ENCODE measurements at places on chromosomes 12 and 14.

DNA sequence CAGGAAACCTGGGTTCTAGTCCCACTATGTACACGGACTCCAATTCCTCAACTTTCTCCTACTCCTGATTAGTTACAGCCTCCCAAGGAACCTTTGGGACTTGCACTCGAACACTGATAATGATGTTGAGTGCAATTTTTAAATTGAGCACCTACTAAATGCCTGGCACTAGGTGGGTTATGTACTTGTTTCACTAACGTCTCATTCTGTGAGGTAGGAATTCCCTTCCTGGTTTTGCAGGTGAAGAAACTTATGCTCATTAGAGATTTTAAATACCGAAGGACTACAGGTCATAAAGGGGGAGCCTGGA lies 536 bp downstream of the PARPBP start:
- DNase-seq: no peak

DNA sequence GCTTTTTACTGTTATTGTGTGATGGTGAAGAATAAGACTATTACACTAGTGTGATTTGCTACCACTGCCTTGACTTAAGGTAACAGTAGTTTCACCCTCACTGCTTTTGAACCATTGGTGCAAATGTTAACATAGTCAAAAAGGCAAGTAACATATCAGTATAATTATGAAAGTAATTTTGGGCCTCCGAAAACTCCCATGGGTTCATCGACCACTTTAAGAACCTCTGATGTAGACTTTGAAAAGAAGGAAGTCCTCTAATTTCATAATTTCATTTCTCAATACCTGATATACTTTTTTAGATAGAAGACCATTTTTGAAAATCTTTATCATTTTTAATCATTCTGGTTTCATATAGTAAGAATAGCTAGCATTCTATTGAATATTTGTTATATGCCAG lies 57.7 kb downstream of the ETNK1 start:
- no peak for DNase-seq

- no peak for DNase-seq
Observed at GRCh38 chr14:24943024-24943423, 106.9 kb downstream of the STXBP6 start.

DNA sequence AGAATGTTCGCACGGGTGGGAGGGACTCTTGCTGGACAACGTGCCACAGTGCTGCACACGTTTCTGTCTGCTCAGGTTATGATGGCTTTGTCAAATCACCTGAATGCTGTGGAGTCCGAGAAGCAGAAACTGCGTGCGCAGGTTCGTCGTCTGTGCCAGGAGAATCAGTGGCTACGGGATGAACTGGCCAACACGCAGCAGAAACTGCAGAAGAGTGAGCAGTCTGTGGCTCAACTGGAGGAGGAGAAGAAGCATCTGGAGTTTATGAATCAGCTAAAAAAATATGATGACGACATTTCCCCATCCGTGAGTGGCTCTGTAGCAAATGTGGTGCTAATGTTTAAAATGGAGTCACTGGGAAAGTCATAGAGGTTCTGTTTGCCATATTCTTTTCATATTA lies 28.5 kb downstream of the KLC1 start:
- DNase-seq: no peak

- DNase-seq: no peak
Observed at GRCh38 chr14:67510121-67510520, 21.6 kb upstream of the TMEM229B start.

DNA sequence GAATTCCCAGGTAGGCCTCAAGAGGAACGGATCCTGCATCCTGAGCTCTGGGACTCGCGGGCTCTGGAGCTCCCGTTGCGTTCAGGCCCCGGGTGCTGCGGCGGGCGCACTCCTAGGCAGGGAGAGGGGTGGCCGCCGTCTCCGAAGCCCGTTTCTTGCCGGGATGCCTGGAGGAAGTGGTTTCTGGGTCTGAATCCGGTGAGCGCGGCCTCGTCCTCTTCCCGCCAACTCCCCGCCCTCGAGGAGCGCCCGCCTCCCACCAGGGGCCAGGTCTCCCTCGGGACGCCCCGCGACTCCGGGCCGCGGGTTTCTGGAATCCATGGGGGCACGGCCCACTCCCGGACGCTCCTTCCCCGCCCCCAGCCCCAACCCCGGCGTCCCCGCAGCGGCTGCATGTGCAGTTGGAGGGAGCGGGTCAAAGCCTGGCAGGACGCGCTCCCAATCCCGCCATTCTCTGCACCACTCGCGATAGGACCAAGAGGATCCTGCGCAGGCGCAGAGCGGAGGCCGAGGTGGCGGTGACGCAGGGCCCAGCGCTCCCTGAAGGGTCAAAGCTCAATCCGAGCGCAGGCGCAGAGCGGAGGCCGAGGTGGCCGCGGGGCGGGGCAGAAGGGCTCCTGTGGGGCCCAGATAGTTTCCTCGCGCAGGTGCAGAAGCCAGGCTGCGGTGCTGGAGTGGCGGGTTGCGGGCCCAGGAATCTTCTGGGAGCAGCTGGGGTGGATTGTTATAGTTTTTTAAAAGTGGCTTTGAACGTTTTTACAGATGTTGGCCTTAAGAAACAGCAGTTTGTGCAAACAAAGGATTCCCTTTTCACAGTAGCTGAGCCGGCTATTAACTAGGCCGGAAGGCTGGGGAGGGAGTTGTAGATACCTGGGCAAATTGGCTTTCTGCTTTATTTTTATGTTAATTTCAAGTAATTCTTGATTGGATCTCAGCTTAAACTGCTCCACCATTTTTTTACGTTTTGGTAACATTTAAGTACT lies 796.4 kb downstream of the AACS start:
- DNase-seq: no peak

GRCh38 chr12:84397846-84398245 lies 514.8 kb downstream of the SLC6A15 start:
- no peak for DNase-seq

- DNase-seq: no peak
Observed at GRCh38 chr14:73237219-73237785, at the start of gene PAPLN. Gene PAPLN (plus strand): TSS chr14:73237506. CDS start chr14:73239779, 2,273 bp downstream.

- DNase-seq: no peak
Observed at GRCh38 chr12:104448451-104448850, 8.3 kb upstream of the CHST11 start.

DNA sequence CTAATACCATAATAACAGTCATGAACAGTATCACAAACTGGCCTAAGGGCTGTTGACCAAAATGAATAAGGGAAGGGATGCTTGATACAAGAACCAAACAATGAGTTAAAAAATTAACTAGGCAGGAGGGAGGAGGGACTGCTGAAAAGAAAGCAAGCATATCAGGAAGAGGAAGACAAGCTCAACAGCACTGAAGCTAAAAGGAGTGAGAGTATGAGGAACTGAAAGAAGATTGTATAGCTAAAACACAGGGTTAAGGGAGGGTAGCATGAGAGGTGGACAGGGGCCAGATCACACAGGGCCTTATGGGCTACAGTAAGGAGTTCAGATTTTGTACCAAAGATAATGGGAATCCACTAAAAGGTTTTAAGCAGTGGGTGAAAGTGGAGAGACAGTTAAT lies 34.1 kb downstream of the ITGA7 start:
- no peak for DNase-seq

DNA sequence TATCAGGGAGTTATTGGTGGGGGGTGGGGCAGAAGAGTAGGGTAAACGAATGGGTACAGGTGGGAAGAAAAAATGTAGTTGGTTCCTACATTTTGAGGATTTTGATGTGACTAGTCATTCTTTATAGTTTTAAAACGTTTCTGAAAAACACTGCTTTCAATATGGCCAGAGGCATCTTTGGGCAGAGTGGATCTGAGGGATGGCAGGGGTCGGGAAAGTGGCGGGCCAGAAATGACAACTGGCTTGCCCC lies 527 bp upstream of the ATP23 start:
- no peak for DNase-seq

GRCh38 chr12:113392520-113392919 lies 11.2 kb downstream of the SDS start:
- DNase-seq: no peak

DNA sequence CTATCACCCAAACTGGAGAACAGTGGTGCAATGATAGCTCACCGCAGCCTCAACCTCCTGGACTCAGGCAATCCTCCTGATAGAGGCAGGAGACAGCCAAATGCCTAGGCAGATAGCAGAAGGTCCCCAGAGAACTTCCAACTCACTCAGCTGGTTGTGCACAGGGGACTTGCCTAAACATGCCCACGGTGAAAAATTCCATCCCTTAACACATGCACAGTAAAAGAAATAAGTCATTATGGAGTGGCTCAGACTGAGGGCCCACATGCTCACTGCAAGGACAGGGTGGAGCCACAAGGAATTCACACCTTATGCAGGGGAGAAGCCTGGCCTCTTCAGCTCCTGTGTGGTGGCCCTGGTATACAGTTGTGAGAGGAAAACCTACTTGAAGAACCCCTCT lies 525.8 kb upstream of the ATP2B1 start:
- no peak for DNase-seq

DNA sequence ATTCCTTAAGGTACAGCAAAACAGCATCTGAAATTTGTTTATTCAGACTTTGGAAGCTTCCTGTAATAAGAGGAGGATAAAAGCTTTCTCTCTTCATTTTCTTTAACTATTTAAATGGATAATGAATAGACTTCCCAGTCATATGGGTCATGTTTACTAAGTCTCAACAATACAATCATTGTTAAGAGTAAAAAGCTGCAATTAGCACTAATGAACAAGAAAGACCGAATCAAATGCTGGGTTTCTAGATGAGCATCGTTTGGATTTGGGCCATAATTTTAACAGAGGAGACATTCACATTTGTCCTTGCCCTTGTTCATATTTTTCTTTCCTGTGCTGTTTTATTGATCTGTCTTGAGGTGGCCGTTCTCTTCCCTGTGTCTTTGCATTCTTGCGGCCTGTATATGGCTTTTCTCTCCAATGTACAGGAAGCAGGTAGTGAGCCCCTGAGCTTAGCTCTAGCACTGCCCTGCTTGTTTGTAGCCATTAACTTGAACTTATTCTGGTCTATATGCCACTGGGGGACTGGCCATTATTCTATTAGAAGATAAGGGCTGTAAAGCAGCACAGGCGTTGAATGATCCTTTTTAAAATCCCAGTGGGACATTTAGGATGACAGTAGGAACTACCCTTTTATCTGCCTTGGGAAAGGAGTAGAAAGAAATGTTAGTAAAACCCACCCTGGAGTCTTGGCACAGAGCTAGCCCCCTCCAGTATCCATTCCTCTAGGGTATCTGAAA lies 34.6 kb downstream of the ABHD12B start:
- no peak for DNase-seq

DNA sequence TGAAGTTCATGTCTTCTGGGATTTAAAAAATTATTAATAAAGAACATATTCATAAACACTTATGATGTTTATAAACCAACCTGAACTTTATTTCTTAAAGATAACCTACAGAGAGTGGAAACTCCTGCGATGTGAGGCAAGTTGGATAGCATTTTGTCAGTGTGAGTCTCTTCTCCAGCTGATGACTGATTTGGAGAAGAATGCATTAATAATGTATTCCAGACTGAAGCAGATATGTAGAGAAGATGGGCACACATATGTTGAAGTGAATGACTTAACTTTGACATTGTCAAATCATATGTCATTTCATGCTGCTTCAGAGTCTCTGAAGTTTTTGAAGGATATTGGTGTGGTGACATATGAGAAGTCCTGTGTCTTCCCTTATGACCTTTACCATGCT lies 7.3 kb downstream of the HELB start:
- no peak for DNase-seq

- no peak for DNase-seq
Observed at GRCh38 chr12:116718655-116719454, 19.0 kb downstream of the SPRING1 start.

- DNase-seq: no peak
Observed at GRCh38 chr12:109781668-109782325, 51.4 kb downstream of the TRPV4 start.

DNA sequence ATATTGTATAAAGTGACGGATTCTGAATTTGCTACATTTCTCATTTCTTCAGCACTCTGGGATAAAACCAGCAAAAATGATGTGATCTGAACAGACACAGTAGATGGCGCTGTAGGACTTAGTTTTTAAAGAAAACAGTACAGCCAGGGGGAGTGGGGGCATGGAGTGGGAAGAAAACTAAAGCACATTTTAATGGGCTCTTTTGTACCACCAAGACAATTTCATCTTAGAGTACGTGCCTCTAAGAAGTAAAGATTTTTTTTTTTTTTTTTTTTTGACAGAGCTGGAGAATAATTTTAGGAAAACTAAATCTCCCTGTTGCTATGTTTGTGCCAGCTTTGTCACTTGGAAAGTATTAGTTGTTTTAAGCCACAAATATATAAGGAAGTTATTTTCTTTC lies 124.4 kb downstream of the RAD51B start:
- peak; percentile 15 for DNase-seq

- no peak for DNase-seq
Observed at GRCh38 chr12:107783406-107784376, 9.2 kb downstream of the ASCL4 start.

- no peak for DNase-seq
Observed at GRCh38 chr14:80570930-80571298, 359.6 kb upstream of the DIO2 start.

- no peak for DNase-seq
Observed at GRCh38 chr14:90294872-90295271, 36.9 kb downstream of the NRDE2 start.

GRCh38 chr12:57118711-57119271 lies 7.6 kb upstream of the STAT6 start:
- DNase-seq: no peak

DNA sequence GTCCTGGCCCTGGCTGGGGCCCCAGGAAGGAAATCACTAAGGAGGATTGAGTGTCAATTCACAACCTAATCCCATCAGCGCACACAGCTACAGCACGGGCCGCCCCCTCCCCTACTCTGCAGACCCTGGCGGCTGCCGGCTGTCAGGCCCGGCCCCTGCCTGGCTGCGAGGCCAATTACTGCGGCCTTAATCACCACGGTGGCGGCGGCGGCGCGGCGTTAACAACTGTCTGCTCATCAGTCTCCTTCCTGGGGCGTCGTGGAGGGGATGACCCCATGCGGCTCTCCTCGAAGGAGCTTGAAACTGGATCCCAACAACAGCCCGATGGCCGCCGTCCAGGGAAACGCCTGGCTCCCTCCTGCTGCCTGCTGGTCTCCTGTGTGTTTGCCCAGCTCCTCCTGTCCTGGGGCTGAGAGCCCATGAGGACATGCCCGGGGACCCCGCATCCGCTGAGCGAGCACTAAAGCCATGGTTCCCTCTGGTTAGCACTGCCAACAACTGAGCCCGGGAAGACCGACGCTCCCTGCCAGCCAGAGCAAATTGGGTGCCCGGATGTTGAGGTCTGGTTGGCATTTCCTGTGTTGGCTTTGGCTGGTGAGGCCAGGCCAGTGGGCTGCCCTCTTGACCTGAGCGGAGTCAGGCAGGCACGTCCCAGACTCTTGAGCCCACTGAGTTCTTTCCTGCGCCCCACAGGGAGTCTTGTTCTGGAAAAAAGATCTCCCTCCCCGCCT lies 21.8 kb upstream of the EIF2B2 start:
- DNase-seq: no peak

GRCh38 chr12:91901381-91902074 lies 244.1 kb downstream of the BTG1 start:
- no peak for DNase-seq

All from GM12891 (cell line).